ENCODE measurements at places on chromosomes 4 and X.
A peak's percentile ranks its signal among the peaks of the same experiment; 100 is the strongest.

GRCh38 chr4:6421397-6421796, 51.0 kb downstream of the PPP2R2C start:
- no peak for DNase-seq

- DNase-seq = no peak
Observed at GRCh38 chr4:95742179-95742578, 97.7 kb upstream of the PDHA2 start.

DNA sequence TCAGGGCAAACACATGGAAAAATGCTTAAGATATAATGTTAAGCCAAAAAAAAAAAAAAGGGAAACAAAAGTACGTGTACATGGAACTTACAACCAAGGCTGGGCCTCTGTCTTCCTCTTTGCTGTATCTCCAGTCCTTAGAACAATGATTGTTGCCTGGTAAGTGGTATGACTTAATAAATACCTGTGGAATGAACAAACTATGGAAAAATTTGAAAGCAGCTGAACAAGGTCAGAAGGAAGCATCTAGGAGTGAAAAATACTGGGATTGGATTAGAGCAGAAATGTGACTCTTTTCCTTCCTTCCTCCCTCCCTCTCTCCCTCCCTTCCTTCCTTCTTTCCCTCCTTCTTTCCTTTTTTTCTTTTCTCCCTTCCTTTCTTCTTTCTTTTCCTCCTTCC, 54.2 kb upstream of the SMIM10 start:
- DNase-seq = no peak

DNA sequence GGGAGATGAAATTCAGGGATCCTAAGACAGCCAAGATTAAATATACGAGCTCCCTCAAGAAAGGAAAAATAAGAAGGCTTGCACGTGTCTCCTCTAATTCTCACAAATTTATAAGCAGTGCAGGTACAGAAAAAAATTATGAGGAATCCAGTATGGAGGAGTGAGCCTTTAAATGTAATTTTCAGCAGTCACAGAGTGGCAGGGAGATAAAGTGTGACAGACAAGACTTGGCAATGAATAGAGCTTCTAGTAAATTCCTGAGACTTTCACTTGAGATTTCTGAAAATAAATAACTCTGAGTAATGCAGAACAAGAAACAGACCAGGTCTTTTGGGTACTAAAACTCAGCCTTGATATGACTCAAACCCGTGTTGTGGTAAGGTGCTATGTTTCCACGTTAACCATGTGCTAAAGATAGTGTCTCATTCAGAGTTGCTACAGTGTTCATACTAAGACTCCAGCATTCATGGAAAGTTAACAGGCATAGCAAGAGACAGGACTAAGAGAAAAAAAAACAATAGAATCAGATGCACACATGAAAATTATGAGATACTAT, 119.8 kb downstream of the SPOCK3 start:
- no peak for DNase-seq

DNA sequence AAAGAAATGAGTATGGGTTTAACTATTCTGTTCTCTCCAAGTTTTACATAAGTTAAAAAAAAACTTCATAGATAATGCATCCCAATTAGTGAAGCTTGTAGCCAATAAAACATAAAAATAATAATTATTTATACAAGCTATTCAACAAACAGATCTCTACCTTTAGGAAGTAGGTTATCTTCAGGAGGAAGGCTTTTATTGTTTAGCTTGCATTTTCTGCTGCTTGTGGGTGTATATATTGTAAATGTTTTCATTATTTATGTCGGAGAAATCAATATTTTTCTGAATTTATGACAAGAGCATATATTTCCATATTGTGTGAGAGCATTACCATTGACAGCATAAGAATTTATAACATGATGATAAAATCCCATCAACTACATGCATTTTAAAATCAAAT, 208.3 kb downstream of the TRAM1L1 start:
- no peak for DNase-seq

- peak; percentile 51 for DNase-seq
Observed at GRCh38 chr4:89598602-89599001, 238.4 kb downstream of the SNCA start.

GRCh38 chr4:13329340-13329850, 154.7 kb downstream of the RAB28 start:
- DNase-seq = no peak

- DNase-seq = no peak
Observed at GRCh38 chr4:143351149-143351691, 14.5 kb downstream of the GAB1 start.

- peak; percentile 69 for DNase-seq
Observed at GRCh38 chrX:78327370-78328086, at the start of gene CYSLTR1. Gene CYSLTR1, minus strand, starts transcription at chrX:78327611. Its CDS starts 53,865 bp downstream, at chrX:78273746.

GRCh38 chrX:100659431-100660137, 15.6 kb downstream of the SRPX2 start:
- DNase-seq = no peak

GRCh38 chr4:117093571-117093970, 8.2 kb upstream of the TRAM1L1 start:
- no peak for DNase-seq

DNA sequence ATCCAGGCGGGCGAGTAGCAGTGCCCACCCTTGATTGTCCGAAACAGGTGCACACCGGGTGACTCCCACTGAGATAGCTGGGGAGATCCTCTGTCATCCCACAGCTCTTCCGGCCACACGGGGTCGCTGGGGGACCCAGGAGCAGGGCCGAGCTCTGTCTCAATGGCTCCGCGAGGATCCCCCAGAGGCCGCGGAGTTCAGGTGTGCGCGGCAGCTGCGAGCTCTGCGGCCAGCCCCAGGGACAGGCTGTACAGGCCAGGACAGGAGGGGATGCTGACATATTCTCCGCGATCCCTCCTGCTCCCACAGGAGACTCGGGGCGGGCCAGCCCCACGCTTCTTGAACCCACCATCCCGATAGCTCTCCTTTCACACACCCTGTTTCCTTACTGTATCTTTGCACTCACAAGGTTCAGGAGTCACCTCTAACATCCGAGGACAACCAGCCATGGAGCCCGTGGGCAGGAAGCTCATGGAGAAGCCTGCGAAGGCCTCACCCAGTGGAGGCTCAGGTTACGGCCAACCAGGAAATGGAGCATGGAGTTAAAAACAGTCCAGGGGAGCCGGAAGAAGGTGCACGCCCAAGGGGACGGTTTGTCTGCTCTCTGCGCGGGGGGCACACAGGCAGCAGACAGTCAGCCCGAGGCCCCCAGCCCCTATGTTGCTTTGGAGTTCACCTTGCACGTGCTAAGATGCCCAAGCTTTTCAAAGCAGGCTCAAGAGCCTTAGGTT, 77.9 kb upstream of the AMELX start:
- no peak for DNase-seq

GRCh38 chrX:78092296-78092695, 11.8 kb upstream of the PGK1 start:
- peak; percentile 39 for DNase-seq

GRCh38 chrX:39133971-39134370, 332.7 kb downstream of the MID1IP1 start:
- peak; percentile 22 for DNase-seq

DNA sequence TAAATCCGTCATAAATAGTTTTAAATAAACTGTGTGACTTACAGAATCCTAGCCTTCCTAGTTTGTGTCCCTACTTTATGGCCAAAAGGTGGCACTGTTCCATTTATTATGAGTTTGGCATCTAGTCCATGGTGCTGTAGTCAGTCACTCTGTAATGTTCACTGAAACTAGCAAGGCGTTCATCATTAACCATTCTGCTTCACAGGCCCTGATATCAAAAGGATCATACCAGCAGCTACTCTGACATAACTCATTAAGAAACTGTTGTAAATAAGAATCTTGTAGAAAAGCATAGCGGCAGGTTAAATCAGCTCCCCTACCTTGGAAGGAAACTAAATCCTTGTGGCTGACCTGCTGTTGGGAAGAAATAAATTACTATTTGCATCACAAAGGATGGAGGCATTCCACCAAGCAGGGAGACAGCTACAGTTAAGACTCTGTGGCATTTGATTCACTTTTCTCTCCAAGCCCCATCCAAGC, 919.6 kb upstream of the DIAPH2 start:
- peak; percentile 56 for DNase-seq

DNA sequence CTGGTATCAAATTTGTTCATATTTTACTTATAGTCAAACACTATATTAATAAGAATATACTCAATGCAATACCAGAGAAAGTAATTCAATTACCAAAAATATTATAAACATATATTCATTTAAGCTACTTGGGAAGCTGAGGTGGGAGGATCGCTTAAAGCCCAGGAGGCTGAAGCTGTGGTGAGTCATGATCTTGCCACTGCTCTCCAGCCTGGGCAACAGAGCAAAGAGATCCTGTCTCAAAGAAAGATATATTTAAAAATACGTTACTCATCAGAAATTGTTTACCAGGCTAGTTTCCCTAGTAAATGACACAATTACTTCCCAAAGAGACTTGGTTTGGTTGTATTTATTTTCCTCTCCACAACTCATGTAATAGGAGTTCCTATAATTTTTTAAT, 433.6 kb downstream of the GASK1B start:
- peak; percentile 21 for DNase-seq

GRCh38 chrX:2751291-2751690, 549 bp upstream of the XG start:
- no peak for DNase-seq

DNA sequence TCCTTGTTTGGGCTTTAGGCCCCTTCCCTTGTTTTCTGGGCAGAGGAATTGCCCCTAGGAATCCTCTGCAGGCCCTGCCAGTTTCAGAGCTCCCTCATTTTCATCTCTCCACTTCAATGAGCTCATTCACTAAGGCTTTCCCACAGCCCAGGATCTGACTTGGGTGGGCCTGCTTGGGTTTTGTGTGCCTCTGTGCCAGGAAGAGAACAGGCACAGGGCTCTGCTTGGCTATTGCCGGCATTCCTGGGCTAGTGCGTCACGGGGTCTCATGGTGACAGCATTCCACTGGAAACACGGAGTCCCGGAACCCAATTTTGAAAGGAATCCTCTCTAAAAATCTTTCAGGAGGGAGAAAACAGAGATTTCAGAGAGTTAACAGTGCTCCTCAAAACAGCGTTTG, 150.5 kb downstream of the VCX3A start:
- no peak for DNase-seq

Data from Kasumi-1 (cell line).